ENCODE measurements at places on chromosomes 4 and X. TPM values are rescaled to one million over a fixed set of nuclear protein-coding genes. Genes with fewer than 3 reads are reported as not detected.

SLC6A14 gene
- total RNA-seq = not detected

PPBP gene
- 55.0 TPM for total RNA-seq

MAGEA10 gene
- total RNA-seq = not detected

OPHN1 gene
- 1.2 TPM for total RNA-seq

NOX1 gene
- not detected for total RNA-seq

ATP8A1 gene
- total RNA-seq = 10.7 TPM

TMEM175 gene
- 18.6 TPM for total RNA-seq

CYLC1 gene
- not detected for total RNA-seq

DNA sequence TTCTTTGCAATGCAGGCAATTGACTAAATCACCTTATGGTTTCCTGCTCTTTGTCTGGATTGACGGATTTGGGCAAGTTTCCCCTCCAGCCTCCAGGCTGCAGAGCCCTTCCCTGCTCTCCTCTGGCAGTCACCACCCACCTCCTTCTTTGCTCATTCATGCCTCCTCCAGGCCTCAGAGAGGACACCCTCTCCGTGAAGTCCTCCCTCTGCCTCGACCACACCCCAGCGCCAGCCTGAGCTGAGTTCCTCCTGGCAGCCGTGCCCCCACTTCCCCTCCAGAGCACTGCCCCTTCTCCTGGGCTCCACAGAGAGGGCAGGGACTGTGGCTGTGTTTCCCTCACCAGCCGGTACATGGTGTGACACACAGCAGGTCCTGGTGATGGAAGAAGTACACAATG, 53.7 kb downstream of the DCTD start:
- no peak for DNase-seq

GRCh38 chr4:103074744-103075434, 1.7 kb downstream of the SLC9B2 start:
- no peak for DNase-seq

- no peak for DNase-seq
These were observed 94.5 kb downstream of the RAPGEF2 start for GRCh38 chr4:159197260-159197884.

DNA sequence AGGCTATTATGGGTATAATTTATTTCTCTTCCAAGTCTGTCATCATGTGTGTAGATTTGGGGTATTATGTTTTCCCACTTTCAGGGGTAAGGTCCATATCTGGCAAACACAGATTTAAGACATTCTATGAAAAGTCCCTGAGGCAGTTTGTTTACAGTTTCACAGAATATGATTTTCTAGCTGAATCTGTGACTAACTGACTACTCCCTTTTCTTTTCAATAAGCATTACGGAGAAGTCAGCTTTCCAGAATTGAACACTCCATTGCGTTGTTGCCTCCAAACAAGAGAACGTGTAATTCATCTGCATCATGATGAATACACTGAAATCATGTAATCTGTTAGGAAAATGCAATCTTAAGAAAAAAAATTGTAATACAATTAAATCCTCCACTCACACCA, 226.7 kb upstream of the SFRP2 start:
- DNase-seq = no peak

- DNase-seq = no peak
These were observed 62.0 kb downstream of the ZFYVE28 start for GRCh38 chr4:2356123-2357069.

DNA sequence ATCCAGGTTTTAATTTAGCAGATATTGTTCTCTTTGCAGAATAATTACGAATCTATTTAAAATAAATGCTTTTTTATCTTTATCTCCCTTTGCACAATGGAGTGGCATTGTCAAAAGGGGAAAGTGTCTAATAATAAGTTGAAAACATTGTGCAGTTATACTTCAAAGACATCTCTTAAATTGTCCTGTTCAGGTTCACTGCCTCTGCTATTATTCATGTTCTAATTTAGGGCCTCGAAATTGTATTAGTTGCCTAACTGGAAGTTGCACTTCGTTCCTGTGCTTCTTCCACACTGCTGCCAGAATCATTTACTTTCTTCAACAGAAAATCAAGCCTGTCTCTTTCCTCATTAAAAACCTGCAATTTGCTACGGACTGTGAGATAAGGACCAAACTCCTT, 150.5 kb upstream of the SPRY1 start:
- DNase-seq = no peak

DNA sequence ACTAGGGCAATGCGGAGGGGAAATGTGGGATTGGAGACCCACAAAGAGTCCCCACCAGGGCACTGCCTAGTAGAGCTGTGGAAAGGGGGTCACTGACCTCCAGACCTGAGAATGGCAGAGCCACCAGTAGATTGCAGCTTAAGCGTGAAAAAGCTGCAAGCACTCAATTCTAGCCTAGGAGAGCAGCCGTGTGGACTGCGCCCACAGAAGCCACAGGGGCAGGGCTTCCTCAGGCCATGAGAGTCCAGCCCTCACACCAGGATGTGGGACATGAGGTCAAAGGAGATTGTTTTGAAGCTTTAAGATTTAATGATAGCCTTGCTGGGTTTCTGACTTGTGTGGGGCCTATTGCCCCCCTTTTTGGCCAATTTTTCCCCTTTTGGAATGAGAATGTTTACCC, 379.0 kb downstream of the INPP4B start:
- no peak for DNase-seq

GRCh38 chr4:128107766-128108165, 46.7 kb downstream of the LARP1B start:
- DNase-seq = no peak

- DNase-seq = no peak
These were observed 270.8 kb downstream of the GRIA3 start for GRCh38 chrX:123454712-123455431.

- no peak for DNase-seq
These were observed 211.5 kb upstream of the MID1 start for GRCh38 chrX:10831716-10832502.

DNA sequence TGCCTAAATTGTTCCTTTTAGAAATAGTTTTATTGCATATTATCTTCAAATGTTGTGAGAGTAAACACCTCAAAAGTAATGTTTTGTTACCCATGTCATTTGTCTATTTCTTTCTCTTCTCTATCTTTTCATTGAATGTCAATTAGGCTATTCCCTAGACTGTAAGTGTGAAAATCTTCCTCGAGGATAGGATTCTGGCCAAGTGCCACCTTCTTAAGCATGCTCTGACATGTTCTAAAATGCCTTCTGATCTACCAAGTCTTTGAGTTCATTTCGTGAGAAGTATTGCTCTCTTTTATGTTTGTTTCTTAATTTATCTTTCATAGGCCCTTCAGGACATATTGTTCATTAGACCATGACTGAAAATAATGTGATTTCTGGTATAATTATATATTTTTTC, 44.1 kb upstream of the TLL1 start:
- DNase-seq = no peak

DNA sequence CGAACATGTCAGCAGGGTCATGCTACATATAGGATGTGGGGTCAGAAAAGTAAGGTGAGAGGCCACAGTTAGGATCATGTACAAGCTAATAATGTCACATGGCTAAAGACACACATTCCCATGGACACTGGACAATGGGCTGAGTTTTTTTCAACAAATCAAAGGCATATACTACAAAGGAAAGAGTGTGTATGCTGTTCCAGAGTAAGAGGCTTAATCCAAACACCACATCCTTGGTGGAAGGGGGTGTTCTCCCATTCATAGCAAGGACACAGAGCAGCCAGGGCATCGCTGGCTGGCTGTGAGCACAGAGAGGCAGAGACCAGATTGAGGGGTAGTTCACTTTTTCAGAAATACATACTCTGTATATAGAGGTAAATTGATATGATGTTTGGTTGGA, 131.7 kb downstream of the MGST2 start:
- no peak for DNase-seq

- peak; percentile 37 for DNase-seq
These were observed 325.0 kb downstream of the ARHGAP10 start for GRCh38 chr4:148056879-148057278.

GRCh38 chrX:10032147-10032546, 65.0 kb downstream of the CLDN34 start:
- DNase-seq = no peak

- no peak for DNase-seq
These were observed 48.5 kb upstream of the STIM2 start for GRCh38 chr4:26812049-26812714.

- DNase-seq = no peak
These were observed 34.5 kb downstream of the PALLD start for GRCh38 chr4:168531305-168531704.

- DNase-seq = no peak
These were observed 727.8 kb downstream of the GRID2 start for GRCh38 chr4:93031431-93032098.

GRCh38 chr4:153814789-153815188, 25.9 kb upstream of the SFRP2 start:
- no peak for DNase-seq

GRCh38 chr4:12881945-12882584, 602.1 kb downstream of the RAB28 start:
- DNase-seq = no peak

- DNase-seq = no peak
These were observed 518.7 kb downstream of the C4orf33 start for GRCh38 chr4:129614611-129615010.

- no peak for DNase-seq
These were observed 15.9 kb upstream of the NOCT start for GRCh38 chr4:138999666-139000065.

GRCh38 chrX:103356858-103357257, 552 bp downstream of the TCEAL9 start:
- DNase-seq = peak; percentile 44

- no peak for DNase-seq
These were observed 84.5 kb upstream of the NKX1-1 start for GRCh38 chr4:1490654-1491327.

- DNase-seq = no peak
These were observed 25.2 kb downstream of the NOP14 start for GRCh38 chr4:2937986-2938385.

DNA sequence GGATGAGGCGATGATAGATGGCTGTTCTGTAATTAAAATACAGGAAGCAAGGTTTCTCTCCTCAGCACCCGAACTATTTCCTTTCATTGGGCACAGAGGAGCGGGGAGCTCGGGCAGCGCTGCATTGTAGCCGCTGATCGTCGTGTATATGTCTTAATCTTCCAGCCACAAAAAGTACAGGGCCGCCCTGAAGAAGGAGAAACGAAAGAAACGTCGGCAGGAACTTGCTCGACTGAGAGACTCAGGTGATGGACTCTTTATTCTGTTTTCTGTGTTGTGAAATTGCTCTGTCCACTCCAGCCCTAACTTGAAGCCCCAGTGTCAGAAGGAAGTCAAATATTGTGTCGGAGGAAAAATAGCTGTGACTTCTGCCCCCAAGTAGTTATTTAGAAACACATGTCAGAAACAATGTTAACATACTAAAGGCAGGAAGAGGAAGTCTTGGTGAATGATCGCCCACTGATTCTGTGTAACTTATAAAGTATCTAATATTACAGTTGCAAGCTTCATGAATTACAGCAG, 546 bp downstream of the ZRSR2 start:
- no peak for DNase-seq

- DNase-seq = no peak
These were observed 23.8 kb downstream of the CDKL5 start for GRCh38 chrX:18449236-18449635.

- no peak for DNase-seq
These were observed 235.9 kb downstream of the OR13H1 start for GRCh38 chrX:131779741-131780140.

DNA sequence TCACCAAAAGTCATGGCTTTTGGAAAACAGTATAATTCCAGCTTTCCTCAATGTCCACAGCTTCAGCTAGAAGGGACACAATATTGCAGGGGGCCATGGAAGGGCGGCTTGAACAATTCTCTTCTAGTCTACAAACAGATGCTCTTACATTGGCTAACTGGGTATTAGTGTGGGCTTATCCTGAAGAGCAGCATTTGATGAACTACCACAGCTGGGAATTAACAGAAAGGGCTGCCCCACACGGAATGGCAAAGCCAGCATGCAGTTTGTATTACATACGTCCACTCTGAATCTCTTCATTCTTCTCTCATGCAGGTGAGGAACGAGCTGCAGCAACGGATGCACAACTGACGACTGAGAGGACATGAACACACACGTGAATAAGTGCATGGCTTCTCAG, 13.0 kb upstream of the PDCL2 start:
- no peak for DNase-seq

DNA sequence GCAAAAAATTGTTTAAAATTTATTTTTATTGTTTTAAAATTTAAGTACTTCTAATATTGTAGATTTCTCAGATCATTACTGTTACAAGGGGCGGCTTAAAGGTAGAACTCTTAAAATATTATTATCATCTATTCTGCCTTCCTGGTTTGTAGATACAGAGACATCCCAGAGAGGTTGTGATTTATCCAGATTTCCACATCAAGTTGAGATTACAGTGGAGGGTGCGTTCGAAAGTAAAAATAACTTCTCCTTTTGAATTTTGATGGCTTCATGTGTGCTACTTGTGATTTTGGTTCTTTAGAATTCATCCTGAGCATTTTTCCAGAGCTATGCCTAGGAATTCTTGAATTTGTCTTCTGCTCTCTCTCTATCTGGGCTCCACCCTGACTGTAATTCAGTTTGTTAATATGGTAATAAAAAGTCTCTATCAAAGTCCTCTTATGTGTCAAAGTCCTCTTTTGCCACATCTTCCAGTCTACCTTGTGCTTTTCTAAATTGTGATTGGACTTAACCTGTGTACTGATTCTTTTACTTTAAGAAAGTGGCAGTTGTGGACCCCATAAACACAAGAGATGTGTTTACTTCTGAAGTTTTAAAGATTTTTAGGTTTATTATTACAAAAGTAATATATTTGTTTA, 37.2 kb downstream of the CLCN3 start:
- DNase-seq = no peak

DNA sequence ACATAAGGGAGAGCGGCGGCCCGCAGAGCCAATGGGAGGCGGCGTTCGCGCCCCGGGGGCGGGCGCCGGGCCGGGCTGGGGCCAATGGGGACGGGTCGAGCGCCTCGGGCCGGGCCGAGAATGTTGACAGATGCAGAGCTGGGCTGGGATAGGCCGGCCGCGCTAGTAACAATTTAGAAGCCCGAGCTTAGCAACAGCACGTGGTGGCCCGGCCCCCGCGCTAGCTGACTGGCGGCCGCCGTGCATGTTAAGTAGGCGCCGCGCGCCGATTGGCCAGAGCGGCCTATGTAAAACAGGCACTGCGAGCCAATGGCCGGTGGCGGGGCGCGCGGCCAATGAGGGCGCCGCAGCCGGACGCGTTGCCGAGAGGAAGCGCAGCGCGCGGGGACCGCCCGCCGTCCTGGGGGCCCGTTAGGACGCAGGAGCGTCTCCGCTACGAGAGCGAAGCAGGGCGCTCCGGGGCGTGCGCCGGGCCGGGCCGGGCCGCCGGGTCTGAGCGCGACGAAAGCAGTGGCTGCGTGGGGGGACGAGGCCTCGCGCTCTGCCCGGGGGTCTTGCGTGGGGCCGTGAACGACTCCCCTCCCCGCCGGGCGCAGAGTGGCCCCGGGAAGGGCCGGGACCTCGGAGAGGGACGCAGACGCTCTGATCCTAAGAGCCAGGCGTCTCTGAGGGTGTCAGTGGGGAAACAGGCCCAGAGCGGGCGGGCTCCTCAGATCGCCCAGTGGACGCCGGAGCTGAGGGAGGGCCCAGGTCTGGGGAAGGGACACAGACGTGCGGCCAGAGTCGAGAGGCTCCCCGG, 435 bp upstream of the MXD4 start:
- peak; percentile 97 for DNase-seq

All from liver (tissue), 10 donors.